ENCODE measurements at places on chromosomes 12 and 14. TPM values are rescaled to one million over a fixed set of nuclear protein-coding genes. Genes with fewer than 3 reads are reported as not detected.

The CCDC198 gene
- total RNA-seq, result not detected

- DNase-seq, result no peak
- no peaks in the 10 kb centered on the region for H3K27me3 ChIP-seq
- no peaks in the 10 kb centered on the region for H3K36me3 ChIP-seq
- no peak overlapping the region for H3K27ac ChIP-seq
Observed at GRCh38 chr12:97300891-97301290, 161.7 kb upstream of the RMST start.

DNA sequence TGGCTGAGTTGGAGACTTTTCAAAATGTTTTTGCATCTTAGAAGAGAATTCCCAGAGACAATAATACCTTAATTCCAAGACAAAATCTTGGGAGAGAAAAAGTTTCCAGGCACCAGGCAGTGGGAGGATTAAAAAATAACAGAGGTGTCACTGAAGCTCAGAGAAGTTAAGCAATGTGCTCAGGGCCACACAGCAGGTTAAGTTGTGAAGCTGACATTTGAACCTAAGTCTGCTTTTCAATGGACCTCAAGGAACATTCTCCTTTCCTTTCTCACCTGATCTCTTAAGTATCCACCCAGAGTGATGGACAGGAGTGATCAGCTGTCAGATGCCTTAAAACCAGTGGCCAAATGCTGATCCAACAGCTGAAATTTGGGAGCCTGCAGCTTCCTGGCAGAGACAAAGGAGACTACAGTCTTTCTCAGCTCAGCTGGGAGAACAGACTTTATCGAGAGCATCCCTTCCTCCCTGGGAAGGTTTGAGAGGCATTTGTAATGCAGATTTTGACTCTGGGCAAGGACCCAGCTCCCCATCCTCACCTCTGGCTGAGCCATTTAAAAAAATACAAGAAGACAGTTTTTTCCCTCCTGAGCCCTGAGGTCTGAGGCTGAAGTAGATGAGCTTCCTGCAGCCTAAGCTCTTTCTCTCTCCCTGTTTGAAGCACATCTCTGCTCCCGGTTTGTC is 174.9 kb upstream of the RPH3A start:
- no peak for DNase-seq
- no peak overlapping the region for H3K4me3 ChIP-seq
- H3K4me1 ChIP-seq, result no peaks in the 10 kb centered on the region
- no peaks in the 10 kb centered on the region for H3K36me3 ChIP-seq
- H3K27ac ChIP-seq, result no peak overlapping the region

- no peak overlapping the region for H3K4me3 ChIP-seq
- H3K4me1 ChIP-seq, result peaks cover 11% of the 10 kb centered on the region
- no peak overlapping the region for H3K27ac ChIP-seq
- DNase-seq, result no peak
Observed at GRCh38 chr12:6768437-6768914, 2.3 kb downstream of the PTMS start.

DNA sequence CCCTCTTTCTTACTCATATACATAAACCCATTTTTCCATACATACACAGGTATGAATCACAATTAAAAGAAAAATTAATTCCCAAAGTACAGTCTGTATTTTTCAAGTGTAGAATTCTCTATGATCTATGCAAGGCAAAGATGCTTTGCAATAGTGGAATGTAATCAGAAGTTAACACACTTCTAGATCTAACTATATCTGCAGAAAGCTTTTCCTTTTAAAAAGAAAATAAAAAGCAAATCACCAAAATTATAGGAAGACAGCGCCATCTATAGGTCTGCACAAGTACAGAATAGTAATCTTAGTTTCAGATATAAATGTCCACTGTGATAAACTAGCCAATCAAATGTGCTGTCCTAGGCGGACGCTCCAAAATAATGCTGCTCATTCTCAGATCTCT is 22.0 kb downstream of the SLC25A21 start:
- no peak for DNase-seq
- no peaks in the 10 kb centered on the region for H3K27me3 ChIP-seq
- no peak overlapping the region for H3K4me3 ChIP-seq
- no peak overlapping the region for H3K27ac ChIP-seq
- H3K36me3 ChIP-seq, result no peaks in the 10 kb centered on the region
- no peaks in the 10 kb centered on the region for H3K4me1 ChIP-seq

GRCh38 chr12:29176941-29177340 is 27.9 kb downstream of the FAR2 start:
- H3K4me3 ChIP-seq, result no peak overlapping the region
- H3K4me1 ChIP-seq, result no peaks in the 10 kb centered on the region
- no peaks in the 10 kb centered on the region for H3K36me3 ChIP-seq
- H3K27me3 ChIP-seq, result no peaks in the 10 kb centered on the region

GRCh38 chr12:132144810-132145168 is 532 bp downstream of the NOC4L start:
- no peak for DNase-seq
- H3K27ac ChIP-seq, result peak overlapping the region; percentile 92
- peaks cover 17% of the 10 kb centered on the region for H3K36me3 ChIP-seq

The C3AR1 gene
- 3.0 TPM for total RNA-seq

- no peaks in the 10 kb centered on the region for H3K27me3 ChIP-seq
- H3K4me1 ChIP-seq, result no peaks in the 10 kb centered on the region
- H3K4me3 ChIP-seq, result no peak overlapping the region
- DNase-seq, result no peak
- H3K27ac ChIP-seq, result no peak overlapping the region
- no peaks in the 10 kb centered on the region for H3K36me3 ChIP-seq
Observed at GRCh38 chr14:39454906-39455539, 22.8 kb upstream of the FBXO33 start.

The CNTN1 gene
- total RNA-seq, result not detected

- H3K27me3 ChIP-seq, result no peaks in the 10 kb centered on the region
- H3K27ac ChIP-seq, result no peak overlapping the region
- H3K36me3 ChIP-seq, result no peaks in the 10 kb centered on the region
- H3K4me1 ChIP-seq, result no peaks in the 10 kb centered on the region
- DNase-seq, result no peak
Observed at GRCh38 chr12:108594323-108594903, 3.5 kb downstream of the TMEM119 start.

The FOXA1 gene
- not detected for total RNA-seq

GRCh38 chr14:24079491-24080141 is 8.3 kb downstream of the CPNE6 start:
- DNase-seq, result no peak
- H3K27me3 ChIP-seq, result no peaks in the 10 kb centered on the region
- H3K36me3 ChIP-seq, result no peaks in the 10 kb centered on the region
- no peak overlapping the region for H3K27ac ChIP-seq

- no peaks in the 10 kb centered on the region for H3K27me3 ChIP-seq
- no peaks in the 10 kb centered on the region for H3K36me3 ChIP-seq
- no peaks in the 10 kb centered on the region for H3K4me1 ChIP-seq
Observed at GRCh38 chr14:92362781-92363235, 39.8 kb downstream of the SLC24A4 start.

DNA sequence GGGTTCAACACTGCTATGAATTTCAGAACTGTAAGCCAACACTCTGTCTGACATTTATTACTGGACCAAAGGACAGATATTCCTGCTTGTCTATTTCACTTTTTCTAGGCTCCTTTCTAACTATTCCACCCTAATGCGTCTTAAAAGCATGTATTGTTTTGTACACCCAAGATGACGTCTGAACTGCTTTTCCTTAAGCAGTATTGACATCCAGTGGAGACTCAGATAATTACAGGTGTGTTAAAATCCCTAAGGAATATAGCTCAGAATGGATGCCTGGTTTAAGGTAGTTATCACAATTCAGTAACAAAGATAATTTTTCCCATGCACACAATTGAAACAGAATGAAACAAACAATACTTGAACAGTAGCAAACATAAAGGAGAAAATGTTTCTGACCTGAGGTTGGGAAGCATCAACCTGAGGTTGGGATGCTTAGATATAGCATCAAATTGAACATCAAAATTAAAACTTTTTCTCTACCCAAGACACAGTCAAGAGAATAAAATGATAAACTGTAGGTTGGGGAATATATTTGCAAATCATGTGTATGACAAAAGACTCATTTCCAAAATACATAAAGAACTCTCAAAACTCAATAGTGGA is 93.7 kb upstream of the PTPRR start:
- no peak overlapping the region for H3K4me3 ChIP-seq
- no peaks in the 10 kb centered on the region for H3K4me1 ChIP-seq
- H3K27ac ChIP-seq, result no peak overlapping the region
- no peak for DNase-seq
- H3K36me3 ChIP-seq, result no peaks in the 10 kb centered on the region
- no peaks in the 10 kb centered on the region for H3K27me3 ChIP-seq

DNA sequence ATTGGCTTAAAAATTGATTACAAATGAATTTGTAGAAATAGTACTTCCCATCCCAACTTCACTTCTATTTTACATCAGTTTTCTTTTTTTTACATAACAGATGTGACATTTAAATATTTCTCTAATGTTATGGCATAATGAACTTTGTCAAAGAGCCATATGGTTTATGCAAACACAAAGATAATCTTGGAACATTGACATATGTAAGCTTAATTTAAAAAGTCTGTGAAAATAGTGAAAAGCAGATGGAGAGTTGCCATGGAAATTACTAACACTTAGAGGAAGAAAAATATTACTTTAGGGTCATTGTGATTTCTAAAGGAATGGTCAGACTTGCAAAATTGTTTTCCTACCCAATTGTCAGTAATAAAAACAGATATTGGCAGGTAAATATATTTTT is 232.4 kb downstream of the AEBP2 start:
- H3K4me3 ChIP-seq, result no peak overlapping the region
- H3K36me3 ChIP-seq, result no peaks in the 10 kb centered on the region
- no peaks in the 10 kb centered on the region for H3K4me1 ChIP-seq
- no peak overlapping the region for H3K27ac ChIP-seq
- no peaks in the 10 kb centered on the region for H3K27me3 ChIP-seq
- DNase-seq, result no peak

DNA sequence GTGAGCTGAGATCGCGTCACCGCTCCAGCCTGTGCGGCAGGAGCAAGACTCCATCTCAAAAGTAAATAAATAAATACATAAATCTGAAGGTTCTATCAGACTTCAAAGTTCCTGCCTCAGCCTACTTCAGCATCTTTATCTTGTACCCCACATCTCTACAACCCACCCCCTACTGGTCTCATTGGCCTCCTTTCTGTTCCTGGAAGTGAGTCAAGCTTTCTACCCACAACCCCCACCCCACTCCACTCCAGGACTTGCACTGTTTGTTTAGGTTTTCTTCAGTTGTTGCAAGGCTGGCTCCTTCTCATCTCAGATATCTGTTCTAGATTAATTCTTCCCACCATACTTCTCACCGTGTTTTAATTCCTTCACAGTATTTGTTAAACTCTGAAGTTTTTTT is 714 bp upstream of the PSMC6 start:
- peaks cover 16% of the 10 kb centered on the region for H3K4me1 ChIP-seq
- peak; percentile 15 for DNase-seq
- no peaks in the 10 kb centered on the region for H3K27me3 ChIP-seq

DNA sequence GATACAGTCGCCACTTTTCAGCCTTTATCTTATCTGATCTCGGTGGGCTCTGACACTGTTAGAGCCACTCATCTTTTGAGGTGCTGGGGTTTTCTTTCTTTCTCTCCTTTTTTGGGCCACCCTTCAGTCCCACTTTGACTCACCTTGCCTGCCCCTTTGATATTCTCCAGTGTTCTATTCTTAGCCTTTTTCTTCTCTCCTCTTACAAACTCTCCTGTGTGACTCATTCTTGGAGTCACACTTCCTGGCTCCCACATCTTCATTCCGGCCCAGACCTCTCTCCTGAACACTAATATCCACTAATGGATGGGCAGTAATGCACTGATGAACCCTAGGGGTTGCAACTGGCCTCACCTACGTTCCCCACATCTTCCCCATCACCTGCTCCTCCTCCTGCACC is 2.2 kb upstream of the DCD start:
- no peak for DNase-seq
- no peak overlapping the region for H3K4me3 ChIP-seq
- no peaks in the 10 kb centered on the region for H3K36me3 ChIP-seq

- peaks cover 12% of the 10 kb centered on the region for H3K4me1 ChIP-seq
- no peak overlapping the region for H3K4me3 ChIP-seq
- no peaks in the 10 kb centered on the region for H3K36me3 ChIP-seq
- H3K27ac ChIP-seq, result no peak overlapping the region
- no peaks in the 10 kb centered on the region for H3K27me3 ChIP-seq
- no peak for DNase-seq
Observed at GRCh38 chr12:50402264-50403000, 1.7 kb downstream of the LARP4 start.

- H3K27me3 ChIP-seq, result no peaks in the 10 kb centered on the region
- DNase-seq, result no peak
- H3K4me3 ChIP-seq, result no peak overlapping the region
- no peaks in the 10 kb centered on the region for H3K36me3 ChIP-seq
- H3K4me1 ChIP-seq, result no peaks in the 10 kb centered on the region
- H3K27ac ChIP-seq, result no peak overlapping the region
Observed at GRCh38 chr12:62724285-62724684, 210.7 kb downstream of the PPM1H start.

DNA sequence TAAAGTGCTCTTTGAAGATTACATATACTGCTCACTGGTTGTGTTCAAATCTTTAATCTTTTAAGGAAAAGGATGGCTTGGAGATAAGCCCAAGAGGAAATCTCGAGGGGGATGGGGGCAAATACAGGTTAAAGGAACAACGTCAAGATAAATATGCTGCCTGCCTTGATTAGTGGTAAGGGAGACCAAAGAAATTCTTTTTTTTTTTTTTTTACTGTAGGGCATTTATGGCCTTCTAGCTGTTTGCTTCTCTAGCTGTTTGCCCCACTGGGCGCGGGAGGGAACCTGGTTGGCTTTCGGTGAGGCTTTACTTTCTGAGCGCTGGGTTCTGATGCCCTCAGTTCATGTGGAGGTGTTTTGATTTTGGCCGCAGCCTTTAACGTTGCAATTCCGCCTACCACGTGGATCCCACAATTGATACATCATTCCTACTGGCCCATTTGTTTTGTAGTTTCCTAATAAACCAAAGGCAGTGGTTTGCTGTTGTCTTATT is 5.7 kb downstream of the CCND2 start:
- H3K27ac ChIP-seq, result peak overlapping the region; percentile 48
- H3K4me3 ChIP-seq, result no peak overlapping the region
- peaks cover 80% of the 10 kb centered on the region for H3K36me3 ChIP-seq
- H3K27me3 ChIP-seq, result no peaks in the 10 kb centered on the region
- no peak for DNase-seq
- peaks cover 56% of the 10 kb centered on the region for H3K4me1 ChIP-seq

DNA sequence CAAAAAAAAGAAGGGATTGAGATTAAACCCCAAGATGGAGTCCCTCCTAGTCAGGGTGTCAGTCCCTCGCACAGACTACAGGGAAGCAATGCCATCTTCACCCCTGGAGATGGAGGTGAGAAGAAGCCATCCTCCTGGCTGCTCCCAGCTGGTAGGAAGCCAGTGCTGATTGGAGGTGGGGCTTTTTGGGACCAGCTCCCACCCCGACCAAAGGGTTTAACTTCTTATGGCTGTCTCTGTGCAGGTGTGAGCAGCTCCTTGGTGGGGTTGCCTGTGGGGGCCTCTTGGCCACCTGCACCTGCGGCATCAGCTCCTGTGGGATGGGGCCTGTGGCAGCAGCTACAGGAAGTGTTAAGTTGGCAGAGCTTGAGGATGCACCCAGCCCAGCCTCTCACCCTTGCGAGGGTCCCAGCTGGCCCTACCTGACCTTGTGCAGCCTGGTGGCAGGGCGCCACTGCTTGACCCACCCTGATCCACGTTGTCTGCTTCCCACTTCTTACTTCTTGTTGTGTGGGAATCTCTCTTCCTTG is 3.8 kb upstream of the KRT86 start:
- no peaks in the 10 kb centered on the region for H3K36me3 ChIP-seq
- H3K27me3 ChIP-seq, result no peaks in the 10 kb centered on the region
- no peak overlapping the region for H3K27ac ChIP-seq

Data from naive thymus-derived CD4-positive, alpha-beta T cell (primary cell).